Occipital lobe (tissue), 3 donors: ENCODE measurements at places on chromosomes 11 and 22. TPM values are rescaled to one million over a fixed set of nuclear protein-coding genes. Genes with fewer than 3 reads are reported as not detected.

DNA sequence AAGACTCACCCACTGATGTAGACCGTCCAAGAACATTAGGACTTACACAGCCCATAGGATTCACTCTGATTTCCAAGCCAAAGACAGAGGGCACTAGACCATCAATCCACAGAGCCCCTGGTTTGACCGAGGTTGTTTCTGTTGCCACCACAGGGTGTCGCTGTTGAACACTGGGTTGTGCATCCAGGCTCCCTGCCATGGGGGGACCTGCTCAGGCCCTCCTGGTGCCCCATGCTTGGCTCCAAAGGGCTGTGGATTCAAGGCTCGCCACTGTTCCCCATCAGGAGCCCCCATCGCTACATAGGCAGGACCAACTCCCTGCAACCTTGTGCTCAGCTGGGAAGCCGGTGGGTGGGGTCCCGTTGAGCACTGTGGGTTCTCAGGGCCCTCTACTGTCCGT, 128.0 kb upstream of the ANO1 start:
- no peak for DNase-seq

- DNase-seq = no peak
These were observed 48.9 kb downstream of the DHCR7 start for GRCh38 chr11:71399341-71399740.

Gene CDHR5
- not detected for total RNA-seq

GRCh38 chr11:10857709-10858438, at the start of gene ZBED5:
Gene ZBED5 (minus strand): TSS chr11:10858053. CDS start chr11:10854945, 3,108 bp downstream.
- DNase-seq = peak; percentile 97

Gene HTR3B
- 0.31 TPM for total RNA-seq

- DNase-seq = peak; percentile 81
These were observed 651 bp downstream of the CRYAB start for GRCh38 chr11:111910676-111911562.

DNA sequence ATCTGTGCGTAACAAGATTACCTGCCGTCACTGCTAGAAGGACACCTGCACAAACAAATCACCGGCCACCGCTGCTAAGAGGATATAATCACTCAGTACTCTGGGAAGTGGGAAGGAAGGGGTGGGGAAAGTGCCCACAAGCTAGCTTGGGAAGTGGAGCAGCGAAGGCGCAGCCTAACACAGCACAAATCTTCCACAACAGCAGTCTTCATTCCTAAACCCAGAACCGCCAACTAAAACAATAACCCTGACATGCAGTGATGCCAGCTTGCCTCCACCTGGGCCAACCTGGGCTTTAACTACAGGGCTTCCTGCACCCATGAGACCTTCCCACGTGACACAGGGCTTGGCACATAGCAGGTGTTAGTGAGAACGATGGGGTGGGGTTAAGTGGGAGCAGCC, 5.1 kb downstream of the DGCR2 start:
- no peak for DNase-seq

DNA sequence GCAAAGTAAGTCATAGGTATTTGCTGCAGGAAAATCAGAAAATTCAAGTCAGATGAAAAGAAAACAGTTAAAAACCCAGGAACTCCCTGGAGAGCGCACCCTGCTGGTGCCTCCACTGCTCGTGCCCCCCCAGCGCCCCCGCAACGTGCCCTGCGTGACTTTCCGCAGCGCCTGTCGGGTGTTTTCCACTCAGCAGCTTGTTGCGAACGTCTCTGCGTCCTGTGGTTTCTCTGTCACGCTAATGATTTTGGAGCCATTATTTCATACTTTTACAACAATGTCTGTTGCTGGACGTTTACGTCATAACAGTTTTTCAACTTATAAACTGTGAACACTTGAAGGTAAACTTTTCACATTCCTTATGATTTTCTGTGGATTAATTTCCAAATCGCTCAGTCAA, 5.0 kb downstream of the CRELD2 start:
- DNase-seq = no peak

Gene ZW10
- 14.0 TPM for total RNA-seq
